ENCODE measurements at places on chromosomes 3 and 15.
A peak's percentile ranks its signal among the peaks of the same experiment; 100 is the strongest.

- DNase-seq = no peak
Measured at GRCh38 chr3:75049533-75049932, 435.1 kb upstream of the CNTN3 start.

GRCh38 chr15:73426323-73426994, 16.5 kb upstream of the REC114 start:
- no peak for DNase-seq

GRCh38 chr3:128320551-128321340, 145.9 kb downstream of the DNAJB8 start:
- no peak for DNase-seq

GRCh38 chr3:46897829-46898320, 20.4 kb downstream of the PTH1R start:
- DNase-seq = no peak

DNA sequence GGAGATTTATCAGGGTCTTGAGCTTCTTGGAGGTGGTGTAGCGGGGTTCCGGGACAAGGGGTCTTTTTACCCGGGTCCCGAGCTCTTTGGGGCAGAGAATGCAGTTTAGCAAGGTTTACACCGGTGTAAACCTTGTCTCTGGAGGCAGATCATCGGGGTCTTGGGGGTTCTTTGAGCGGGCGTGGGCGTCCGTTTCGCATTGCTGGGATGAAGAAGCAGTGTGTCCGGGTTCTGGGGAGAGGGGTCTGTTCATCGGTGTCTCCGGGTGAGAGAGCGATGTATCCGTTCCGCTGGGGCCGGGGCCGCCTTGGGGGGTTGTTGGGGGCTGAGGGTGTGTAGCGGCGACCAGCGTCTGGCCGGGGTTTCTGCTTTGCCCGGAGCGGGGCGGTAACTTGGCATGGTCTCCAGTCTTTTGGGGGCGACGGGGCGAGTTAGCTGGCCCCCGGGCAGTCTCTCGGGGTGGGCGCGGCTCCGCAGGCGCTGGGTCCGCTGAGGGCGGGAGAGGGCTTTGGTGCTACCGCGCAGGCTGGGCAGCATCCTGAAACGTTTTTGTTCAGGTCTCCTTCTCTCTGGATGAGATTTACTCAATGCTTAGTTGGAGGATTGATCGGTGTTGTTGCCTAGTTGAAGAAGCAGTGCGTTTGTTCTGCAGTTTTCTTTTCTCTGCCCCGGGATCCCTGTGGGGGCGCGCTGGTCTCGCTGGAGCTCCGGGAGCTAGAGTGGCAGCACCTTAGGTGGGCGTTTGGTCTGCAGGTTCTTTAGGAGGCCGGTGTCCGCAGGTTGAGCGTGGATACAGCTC, 843 bp downstream of the GLCE start:
- peak; percentile 14 for DNase-seq

Measured in trophoblast cell (in vitro differentiated cells and primary cell).